CD4-positive, alpha-beta T cell treated with Interleukin-6 for 4 hours (primary cell): ENCODE measurements at places on chromosomes 11 and 22.
A peak's percentile ranks its signal among the peaks of the same experiment; 100 is the strongest.

DNA sequence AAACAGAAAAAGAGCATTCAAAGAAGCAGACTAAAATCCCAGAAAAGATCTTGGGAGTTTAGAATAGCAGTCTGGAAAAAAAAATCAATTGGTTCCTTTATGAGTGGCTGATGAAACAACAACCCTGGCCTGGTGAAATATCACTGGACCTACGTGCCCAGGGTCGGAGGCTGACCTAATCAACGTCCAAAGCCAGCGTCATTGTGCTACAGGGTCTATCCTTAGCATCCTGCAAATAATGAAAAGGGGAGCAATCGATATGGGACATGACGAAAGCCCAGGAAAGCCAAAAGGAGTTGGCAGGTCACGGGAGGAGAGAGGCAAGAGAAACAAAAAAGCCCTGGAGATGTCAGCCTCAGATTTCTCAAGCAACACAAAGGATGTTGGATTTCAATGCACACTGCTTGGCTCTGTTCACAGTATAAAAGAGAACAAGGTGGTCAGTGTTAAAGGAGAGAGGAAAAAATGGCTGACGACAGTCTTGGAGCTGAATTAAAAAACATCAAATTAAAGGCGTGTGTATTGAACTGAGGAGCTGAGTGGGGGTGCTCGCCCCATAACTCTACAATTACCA, 148.8 kb downstream of the BLID start:
- DNase-seq, result no peak

- DNase-seq, result no peak
These were observed 476.9 kb downstream of the MIAT start for GRCh38 chr22:27134315-27134701.

DNA sequence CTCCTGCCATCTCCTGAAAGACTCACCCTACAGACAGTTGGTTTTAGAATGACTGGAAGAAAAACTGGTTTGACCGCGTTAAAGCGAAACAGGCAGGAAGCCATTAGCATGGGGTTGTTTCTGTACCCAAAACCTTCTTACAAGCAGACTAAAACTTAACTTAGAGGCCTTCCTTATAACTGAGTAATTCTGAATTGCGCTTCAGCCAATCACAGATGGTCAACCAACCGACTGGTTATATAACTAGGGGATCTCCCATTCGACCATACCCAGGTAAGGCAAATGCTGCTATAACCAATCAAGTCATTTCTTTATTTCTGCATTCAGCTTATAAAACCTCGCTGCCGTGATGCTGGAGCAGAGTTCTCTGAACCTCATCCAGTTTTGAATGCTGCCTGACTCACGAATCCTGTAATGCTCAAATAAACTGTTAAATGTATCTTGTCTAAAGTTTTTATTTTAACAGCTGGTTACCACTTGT, 87.8 kb upstream of the DRD2 start:
- no peak for DNase-seq

DNA sequence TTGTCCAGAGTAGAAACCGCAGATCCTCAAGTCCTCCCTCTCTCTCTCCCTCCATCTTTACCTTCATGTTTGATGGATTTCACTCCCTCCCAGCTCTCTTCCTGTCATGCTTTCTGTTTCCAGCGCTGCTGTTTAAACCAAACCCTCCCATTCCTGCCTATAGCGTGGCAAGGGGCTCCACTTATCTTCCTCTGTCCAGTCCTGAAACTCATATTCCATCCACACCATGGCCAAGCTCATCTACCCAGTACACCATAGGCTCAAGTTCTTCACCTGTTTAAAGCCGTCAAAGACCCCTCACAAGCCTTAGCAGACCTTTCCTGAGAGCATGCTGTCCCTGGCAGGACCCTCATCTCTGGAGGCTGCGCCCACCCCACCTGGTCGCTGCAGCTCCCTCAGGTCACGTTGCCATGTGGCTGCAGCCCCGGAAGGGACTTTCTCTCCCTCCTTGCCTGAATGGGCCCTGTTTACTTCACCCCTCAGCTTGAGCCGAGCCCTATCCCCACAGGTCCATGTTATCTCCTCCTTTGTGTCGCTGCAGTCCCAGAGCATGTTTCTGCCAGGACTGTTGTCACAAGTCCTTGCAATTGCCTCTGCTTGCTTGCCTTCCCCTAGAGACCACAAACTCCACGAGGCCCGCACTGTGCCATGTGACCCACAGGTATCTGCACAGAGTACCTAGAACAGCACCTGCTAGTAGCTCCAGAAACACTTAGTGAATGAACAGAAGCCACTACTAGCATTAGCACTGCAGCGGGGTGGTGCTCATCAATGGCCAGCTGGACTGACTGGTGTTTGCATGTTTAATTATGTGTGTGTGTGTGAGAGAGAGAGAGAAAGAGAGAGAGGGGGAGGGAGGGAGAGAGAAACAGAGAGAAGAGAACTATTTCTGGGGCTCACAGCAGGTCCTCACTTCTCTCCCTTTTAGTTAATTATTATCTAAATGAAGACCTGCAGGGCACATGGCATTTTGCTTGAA, 149.4 kb upstream of the SNX19 start:
- DNase-seq, result no peak

- no peak for DNase-seq
These were observed 8.9 kb upstream of the ST3GAL4 start for GRCh38 chr11:126346586-126346940.

GRCh38 chr11:10005955-10006525, 288.0 kb downstream of the SBF2 start:
- no peak for DNase-seq

- no peak for DNase-seq
These were observed 35.9 kb upstream of the WNT11 start for GRCh38 chr11:76242004-76242779.

DNA sequence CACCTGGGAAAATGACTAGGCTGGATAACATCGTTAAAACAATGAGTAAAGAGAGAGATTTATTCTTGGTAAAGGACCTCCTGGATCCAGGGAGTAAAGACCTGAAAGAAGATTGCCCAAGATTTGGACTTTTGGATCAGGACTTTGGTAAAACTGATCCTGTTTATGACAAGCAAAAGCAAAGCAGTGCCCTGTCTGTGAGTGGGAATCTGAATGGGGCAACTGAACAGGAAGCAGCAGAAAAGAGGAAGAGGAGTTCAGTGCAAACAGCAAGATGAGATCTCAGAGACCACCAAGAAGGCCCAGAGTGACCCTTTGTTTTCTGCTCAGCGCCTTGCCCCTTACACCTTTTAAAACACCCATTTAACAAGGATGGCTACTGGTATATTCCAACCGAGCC, 122.0 kb downstream of the VPREB1 start:
- DNase-seq, result no peak

DNA sequence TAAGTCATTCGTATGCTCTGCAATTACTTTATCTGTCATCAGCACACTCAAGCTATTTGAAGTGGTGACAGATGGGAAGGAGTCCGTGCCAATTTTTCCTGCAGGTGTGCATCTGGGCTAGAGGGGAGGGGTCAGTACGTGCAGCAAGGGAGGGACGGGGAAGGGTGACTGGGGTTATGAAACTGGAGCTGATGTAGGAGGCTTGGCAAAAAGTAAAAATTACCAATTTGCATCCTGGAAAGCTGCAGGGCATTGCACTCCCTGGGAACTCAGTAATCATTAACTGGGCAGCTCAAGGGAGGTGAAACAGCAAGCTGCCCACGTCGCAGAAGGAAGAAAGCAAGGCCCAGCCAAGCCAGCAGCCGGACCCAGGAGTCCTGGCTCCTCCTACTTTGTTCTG, 87.1 kb upstream of the TMEM45B start:
- DNase-seq, result no peak

DNA sequence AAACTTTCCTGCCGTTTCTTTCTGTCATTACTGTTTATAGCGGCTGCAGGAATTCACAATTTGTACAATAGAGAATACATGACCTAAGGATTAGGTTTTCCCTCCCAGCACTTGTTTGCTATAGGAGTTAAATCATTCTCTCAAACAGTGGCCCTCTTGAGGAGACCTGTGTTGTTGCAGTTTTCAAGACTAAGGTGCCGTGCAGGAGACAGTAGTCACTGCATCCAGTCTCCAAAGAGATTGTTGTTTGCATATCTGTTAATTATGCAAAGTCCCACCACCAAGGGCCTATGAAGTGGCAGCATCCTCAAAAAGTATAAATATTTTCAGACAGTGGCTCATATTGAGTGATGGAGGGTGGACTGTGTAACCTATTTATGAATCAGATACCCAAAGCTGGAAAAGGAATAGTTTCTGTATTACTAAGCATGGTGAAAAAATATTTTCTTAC, 2.3 kb downstream of the PRSS23 start:
- no peak for DNase-seq

DNA sequence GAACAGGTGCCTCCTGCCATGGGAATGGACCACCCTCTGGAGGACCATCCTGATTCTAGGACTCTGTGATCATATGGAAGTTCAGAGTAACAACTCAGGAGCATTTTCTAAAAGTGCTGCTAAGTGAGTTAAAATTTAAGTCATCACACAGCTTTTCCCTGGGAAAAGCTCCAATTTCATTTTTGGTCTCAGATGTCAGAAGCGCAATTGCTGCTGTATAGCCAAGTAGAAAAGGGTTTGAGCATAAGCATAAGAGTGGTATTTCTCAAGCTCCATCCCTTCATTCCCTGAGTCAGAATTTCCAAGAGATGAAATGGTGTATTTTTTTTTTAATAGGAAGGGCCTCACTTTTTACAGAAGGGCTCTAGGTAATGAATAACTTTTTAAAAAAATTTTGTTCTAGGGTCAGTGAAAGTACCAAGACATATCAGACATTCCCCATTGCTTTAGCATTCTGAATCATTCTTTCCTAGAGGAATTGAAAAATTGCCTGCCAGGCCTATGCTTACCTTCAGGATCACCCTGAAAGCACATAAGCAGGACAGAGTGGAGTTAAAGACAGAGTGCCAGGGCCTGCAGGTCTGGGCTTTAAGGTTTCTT, 564.5 kb upstream of the ISX start:
- DNase-seq, result no peak

DNA sequence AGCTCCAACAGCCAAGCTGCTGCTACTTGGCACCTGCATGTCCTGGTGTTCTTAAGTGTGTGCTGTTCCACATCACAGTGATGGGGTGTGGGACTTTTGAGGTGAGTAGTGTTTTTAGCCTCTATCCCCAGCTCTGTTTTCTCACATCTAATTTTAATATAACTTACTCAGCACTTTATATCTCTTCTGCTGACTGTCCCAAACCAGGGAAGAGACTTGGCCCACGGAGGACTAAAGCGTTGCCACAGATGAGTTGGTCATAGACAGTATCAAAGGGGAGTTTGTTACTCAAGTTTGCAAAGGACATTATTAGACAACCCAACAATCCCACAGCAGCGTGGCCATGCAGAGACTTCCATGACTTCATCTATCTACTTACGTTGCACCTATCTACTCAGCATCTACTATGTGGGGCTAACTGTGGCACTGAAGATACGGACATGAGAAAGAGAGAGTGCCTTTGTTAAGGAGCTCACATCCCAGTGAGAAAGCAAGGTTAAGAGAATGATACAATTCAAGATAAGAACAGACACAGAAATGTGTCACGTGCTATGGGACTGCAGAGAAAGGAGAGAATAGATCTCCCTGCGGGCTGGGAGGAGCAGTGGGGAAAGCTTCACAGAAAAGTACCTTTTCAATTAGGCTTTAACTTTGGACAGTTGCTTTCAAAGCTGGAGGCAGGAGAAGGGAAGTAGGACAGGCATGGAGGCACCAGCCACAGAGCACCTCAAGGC, 82.4 kb downstream of the ME3 start:
- DNase-seq, result no peak

DNA sequence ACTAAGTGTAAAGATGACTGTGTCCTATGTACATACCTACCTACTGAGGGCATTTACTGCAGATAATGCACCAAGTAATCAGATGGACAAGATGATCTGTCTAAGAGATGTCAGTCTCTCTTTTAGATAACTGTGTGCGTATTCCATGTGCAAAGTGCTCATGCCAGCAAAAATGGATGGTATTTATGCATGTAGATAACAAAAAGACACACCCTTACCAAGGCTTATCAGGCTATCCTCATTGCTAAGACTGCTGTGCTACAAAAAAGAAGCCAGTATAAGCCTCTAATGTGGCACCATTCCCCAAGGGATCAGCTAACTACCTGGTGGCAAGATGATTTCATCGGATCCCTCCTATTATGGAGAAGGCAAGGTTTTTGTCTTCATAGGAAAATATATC, 34.3 kb upstream of the CD44 start:
- no peak for DNase-seq

GRCh38 chr11:28009996-28010395, 98.0 kb downstream of the KIF18A start:
- DNase-seq, result no peak

- DNase-seq, result no peak
These were observed 8.3 kb downstream of the RBM4 start for GRCh38 chr11:66646828-66647227.

DNA sequence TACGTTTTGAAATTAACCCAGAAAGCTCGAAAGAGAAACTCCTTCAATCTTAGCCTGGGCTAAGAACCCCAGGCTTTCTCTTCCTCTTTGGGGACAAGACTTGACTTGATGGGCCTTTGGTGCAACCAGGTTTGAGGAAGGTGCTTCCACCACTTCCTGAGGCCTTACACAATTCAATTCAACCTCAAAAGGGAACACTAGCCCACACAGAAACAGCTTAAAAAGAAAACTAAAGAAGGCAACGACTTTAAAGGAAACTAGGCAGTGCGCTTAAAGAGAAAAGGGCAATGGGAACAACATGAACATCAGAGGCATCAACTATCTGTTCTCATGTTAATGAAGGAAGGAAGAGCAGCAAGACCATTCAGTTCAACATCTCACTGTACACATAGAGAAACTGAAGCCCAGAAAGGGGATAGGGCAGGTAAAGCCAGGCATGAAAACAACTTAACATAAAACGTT, 24.8 kb downstream of the PAK1 start:
- DNase-seq, result no peak

DNA sequence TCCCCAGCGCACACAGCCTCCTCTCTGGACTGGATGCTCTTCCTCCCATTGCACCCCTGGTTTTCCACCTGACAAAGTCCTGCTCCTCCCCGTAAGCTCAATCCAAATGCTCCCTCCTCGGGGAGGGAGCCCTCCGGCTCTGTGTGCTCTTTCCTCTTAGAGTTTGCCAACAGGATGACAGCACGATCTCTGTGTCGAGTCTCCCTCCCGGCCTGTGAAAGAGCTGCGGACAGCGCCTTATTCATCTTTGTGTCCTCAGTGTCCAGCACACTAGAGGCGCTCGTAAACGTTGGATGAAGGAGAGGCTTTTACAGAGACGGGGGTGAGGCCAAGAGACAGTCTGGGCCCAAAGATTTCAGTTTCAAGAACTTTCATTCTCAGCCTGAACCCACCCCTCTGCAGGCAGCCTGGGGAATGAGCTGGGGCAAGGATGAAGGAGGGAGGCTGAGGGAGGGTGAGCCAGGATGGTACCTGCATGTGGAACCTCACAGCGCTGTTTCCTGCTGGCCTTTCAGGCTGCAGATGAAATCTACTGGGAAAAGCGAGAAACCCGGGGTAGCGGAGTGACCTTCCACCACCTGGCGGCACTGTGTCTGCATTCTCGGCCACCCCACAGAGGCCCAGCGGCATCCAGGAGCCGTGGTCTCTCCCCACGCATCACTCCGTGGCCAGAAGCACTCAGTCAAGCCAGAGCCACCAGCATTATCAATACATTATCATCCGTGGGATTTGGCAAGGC, 8.5 kb upstream of the TMPRSS4 start:
- no peak for DNase-seq

- DNase-seq, result peak; percentile 70
These were observed 13.3 kb upstream of the CACNA1I start for GRCh38 chr22:39556970-39557841.
